ENCODE measurements at places on chromosomes 5 and 9. TPM values are rescaled to one million over a fixed set of nuclear protein-coding genes. Genes with fewer than 3 reads are reported as not detected.

The LRRC26 gene
- total RNA-seq: not detected

The LHX6 gene
- 5.0 TPM for total RNA-seq

The AMBP gene
- total RNA-seq: not detected

The ABLIM3 gene
- 23.0 TPM for total RNA-seq

The ANKHD1 gene
- total RNA-seq: 106 TPM

The NEUROG1 gene
- not detected for total RNA-seq

DNA sequence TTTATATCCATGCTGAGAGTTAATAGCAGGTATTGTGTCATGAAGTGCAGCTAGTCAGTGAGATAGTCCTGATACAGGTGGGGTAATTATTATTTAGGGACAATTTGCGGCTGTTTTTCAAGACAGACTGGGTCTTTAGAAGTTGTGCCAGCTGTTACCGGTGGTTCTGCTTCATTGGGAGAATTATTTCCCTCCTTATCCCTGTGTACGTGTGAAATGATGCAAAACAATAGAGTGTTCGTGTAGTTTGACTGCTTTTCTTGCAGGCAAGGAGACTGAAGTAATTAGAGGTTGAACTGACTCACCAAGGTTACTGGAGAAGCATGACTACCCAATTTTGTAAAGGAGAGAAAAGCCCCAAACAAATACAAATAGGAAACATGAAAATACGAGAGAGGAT is 101.7 kb downstream of the ARRDC3 start:
- DNase-seq: no peak

DNA sequence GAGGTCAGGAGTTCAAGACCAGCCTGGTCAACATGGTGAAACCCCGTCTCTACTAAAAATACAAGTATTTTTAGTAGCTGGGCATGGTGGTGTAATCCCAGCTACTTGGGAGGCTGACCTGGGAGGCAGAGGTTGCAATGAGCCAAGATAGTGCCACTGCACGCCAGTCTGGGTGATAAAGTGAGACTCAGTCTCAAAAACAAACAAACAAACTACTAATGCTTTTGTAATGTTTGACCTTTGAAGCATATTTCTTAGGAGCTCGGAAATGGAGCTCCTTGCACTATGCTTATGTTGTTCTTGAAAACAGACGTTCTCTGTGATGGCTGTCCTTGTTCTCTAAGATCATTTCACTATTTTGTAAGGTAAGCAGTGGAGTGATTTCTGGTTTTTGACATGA is 6.0 kb downstream of the F2RL2 start:
- no peak for DNase-seq

GRCh38 chr9:135612437-135612836 is 26.9 kb downstream of the GLT6D1 start:
- DNase-seq: no peak

- no peak for DNase-seq
Observed at GRCh38 chr5:86115164-86115563, 502.6 kb upstream of the COX7C start.

GRCh38 chr5:39618391-39618790 is 193.6 kb upstream of the DAB2 start:
- DNase-seq: no peak

- no peak for DNase-seq
Observed at GRCh38 chr9:93207326-93207814, 23.4 kb downstream of the WNK2 start.

DNA sequence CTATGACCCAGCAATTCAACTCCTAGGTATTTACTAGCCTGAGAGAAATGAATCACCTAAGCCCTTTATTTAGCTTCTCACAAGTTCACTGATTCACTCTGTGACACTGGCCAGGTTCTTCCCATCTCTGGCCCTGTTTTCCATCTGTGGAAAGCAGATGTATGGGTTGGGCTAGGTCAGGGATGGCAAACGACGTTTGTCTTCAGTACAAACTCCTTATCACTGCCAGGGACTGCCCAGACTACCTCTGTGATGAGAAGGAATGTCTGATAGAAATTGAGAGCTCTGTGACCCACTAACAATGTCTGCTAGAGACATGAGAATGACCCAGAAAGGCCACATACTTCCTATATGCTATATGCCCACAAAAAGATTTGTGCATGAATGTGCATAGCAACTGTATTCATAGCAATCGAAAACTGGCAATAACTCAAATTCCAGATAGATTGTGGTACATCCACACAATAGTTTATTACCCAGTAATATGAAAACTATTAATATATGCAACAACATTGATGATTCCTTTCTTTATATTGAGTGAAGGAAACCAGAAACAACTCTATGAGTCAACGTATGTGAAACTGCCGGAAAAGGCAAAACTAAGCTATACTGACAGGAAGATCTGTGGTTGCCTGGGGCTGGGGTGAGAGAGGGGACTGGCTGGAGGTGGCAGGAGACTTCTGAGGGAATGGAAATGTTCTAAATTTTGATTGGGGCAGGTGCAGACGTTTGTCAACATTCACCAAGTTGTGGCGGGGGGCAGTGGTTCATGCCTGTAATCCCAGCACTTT is 32.0 kb upstream of the ADAM19 start:
- no peak for DNase-seq

DNA sequence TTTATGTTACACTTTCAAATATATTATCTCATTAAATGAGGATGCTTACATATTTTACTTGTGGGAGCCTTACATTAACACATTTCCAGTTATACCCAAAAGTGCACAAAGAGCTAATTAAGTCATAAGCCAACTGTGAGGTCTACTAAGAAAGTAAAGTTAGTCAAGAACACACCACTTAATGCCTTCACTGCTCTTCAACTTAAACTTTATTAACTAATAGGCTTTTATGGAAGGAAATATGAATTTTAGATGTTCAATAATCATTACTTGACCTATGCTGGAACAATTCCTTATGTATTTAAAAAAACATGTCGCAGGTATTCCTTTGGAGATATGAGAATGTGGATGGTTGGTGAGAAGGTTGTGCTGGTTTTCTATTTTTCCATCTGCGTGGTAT is 3.4 kb downstream of the ST8SIA4 start:
- no peak for DNase-seq

- DNase-seq: no peak
Observed at GRCh38 chr5:63831381-63831780, 130.9 kb downstream of the HTR1A start.

- peak; percentile 4 for DNase-seq
Observed at GRCh38 chr5:139561655-139562451, 714 bp downstream of the UBE2D2 start.

DNA sequence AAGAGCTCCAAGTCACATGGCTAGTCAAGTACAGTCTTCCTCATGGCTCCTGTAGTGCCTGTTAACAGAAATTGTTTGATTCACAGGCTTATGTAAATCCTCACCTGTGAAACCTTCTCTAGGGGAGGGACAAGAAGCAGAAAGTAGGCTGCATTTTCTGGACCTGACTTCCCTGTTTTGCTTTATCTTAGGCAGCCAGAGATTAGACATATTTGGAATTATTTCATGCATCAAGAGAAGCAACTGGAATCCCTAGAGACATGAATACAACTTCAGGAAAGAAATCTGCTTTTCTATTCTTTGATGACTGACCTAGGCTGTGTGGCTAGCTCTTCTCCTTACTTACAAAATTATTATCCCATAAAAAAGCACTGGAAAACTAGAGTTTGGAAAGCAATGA is 52.3 kb downstream of the CAST start:
- DNase-seq: no peak

DNA sequence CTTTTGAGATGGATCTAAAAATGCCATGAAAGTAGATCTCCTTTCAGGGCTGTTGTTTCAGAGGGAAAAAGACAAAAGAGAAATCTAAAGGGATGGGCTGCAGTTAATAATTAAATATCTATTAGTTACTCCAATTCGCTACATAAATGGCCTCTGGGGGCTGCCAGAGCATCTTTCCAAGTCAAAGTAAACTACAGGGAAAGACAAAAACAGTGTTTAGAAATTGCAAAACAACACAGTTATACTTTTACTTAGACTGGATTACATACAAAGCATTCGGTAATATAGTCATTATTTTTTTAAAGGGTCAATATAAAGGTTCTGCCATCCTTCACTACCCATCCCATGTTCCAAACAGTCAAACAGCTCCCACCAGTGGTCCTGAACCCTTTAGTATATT is 853.5 kb upstream of the DMAC1 start:
- DNase-seq: no peak

- DNase-seq: no peak
Observed at GRCh38 chr9:112535301-112535700, 48.7 kb downstream of the KIAA1958 start.

DNA sequence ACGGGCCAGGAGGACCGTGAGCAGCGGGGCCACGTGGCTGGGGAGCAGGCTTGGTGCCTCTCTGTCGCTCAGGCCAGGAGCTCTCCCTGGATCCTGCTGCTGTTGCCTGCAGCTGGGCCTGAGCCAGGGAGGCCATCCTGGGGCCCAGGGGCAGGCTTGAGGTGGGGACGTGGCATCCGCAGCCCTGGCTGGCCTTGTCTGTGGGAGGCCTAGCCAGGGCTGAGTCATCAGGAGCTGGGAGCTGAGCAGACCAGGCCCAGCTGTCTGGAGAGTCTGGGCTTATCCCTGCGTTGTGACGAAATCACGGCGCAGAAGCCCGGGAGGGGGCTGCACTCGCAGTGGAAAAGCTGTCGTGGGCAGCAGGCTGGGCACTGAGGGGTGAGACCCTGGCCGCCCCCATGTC is 138.8 kb upstream of the COL5A1 start:
- DNase-seq: no peak

GRCh38 chr9:127940593-127940992 is 2.9 kb upstream of the DPM2 start:
- no peak for DNase-seq

- DNase-seq: no peak
Observed at GRCh38 chr9:105044518-105044917, 116.6 kb upstream of the ABCA1 start.

- no peak for DNase-seq
Observed at GRCh38 chr5:116652903-116653302, 78.3 kb upstream of the SEMA6A start.

DNA sequence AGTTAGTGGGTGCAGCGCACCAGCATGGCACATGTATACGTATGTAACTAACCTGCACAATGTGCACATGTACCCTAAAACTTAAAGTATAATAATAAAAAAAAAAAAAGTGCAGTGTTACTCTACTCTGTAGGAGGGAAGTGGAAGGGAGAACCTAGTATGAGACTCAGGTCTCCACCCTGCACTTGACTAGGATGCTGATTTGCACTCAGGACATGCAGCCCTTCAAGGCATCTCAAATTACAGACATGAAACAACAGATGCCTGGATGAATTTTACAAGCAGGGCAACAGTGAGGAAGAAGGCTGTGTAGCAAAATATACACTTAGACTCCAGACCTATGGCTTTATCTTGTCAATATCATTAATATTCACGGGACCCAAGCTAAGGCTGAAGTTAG is 16.5 kb downstream of the TRIM32 start:
- no peak for DNase-seq

- DNase-seq: no peak
Observed at GRCh38 chr9:75096796-75097195, 8.5 kb downstream of the OSTF1 start.

- DNase-seq: no peak
Observed at GRCh38 chr9:113988385-113989016, 89.6 kb downstream of the AMBP start.

GRCh38 chr9:87382900-87383299 is 114.8 kb upstream of the DAPK1 start:
- DNase-seq: no peak

DNA sequence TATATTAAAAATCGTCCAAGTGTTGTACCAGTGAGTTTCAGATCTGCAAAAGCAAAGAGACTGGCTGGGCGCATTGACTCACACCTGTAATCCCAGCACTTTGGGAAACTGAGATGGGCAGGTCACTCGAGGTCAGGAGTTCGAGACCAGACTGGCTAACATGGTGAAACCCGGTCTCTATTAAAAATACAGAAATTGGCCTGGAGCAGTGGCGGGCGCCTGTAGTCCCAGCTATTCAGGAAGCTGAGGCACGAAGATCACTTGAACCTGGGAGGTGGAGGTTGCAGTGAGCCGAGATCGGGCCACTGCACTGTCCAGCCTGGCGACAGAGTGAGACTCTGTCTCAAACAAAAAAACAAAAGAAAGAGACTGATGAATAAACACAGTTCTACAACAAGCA is 18.3 kb upstream of the B4GALT1 start:
- no peak for DNase-seq

- DNase-seq: no peak
Observed at GRCh38 chr9:14135421-14135820, 178.5 kb downstream of the NFIB start.

- no peak for DNase-seq
Observed at GRCh38 chr5:6737043-6737941, 24.1 kb downstream of the TENT4A start.

GRCh38 chr5:75566710-75567309 is 44.4 kb upstream of the ANKDD1B start:
- DNase-seq: no peak

- DNase-seq: no peak
Observed at GRCh38 chr5:90845723-90846554, 287.3 kb downstream of the ADGRV1 start.

DNA sequence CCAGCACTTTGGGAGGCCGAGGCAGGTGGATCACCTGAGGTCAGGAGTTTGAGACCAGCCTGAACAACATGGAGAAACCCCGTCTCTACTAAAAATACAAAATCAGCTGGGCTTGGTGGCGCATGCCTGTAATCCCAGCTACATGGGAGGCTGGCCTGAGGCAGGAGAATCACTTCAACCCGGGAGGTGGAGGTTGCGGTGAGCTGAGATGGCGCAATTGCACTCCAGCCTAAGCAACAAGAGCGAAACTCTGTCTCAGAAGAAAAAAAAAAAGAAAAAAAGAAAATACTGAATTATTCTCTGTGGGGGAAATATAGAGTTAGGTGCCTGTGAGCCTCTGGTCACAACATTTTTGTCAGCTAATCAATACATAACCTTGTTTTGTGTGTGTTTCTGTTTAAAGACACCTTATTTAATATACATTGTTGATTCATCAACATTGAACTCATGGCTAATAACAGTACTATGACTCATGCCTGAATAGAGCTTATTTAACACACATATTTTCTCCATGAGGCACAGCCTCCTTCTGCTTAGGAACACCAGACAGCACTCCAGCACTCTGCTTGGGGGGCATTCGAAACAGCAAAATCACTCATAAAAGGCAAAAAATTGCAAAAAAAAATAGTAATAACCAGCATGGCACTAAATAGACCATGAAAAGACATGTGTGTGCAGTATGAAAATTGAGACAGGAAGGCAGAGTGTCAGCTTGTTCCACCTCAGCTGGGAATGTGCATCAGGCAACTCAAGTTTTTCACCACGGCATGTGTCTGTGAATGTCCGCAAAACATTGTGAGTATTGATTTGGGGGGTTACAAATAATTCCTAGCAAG is at the start of gene IL31RA:
Gene IL31RA, plus strand, starts transcription at position 519 of the 836 bp plus-strand sequence. Its CDS starts 214 bp downstream, at position 733.
- no peak for DNase-seq
